Progenitor cell of endocrine pancreas (in vitro differentiated cells): ENCODE measurements at places on chromosomes 6 and 20. TPM values are rescaled to one million over a fixed set of nuclear protein-coding genes. Genes with fewer than 3 reads are reported as not detected.

The CGA gene
- 5.5 and 7.1 TPM in 2 replicates for total RNA-seq

The ANGPT4 gene
- total RNA-seq, result not detected in 2 replicates

The OR2J3 gene
- not detected in 2 replicates for total RNA-seq

The MEP1A gene
- 2.6 and 4.1 TPM in 2 replicates for total RNA-seq

The C2 gene
- total RNA-seq, result 0.47 and 0.65 TPM in 2 replicates

The BANF2 gene
- total RNA-seq, result not detected in 2 replicates

The STMND1 gene
- 0.13 and 0.22 TPM in 2 replicates for total RNA-seq

The SDCBP2 gene
- total RNA-seq, result 2.0 and 2.3 TPM in 2 replicates

The WASF1 gene
- 45.6 and 46.4 TPM in 2 replicates for total RNA-seq
